DMS79 (cell line): ENCODE measurements at places on chromosomes 4 and X.

- DNase-seq: no peak
These were observed 34.7 kb downstream of the CRMP1 start for GRCh38 chr4:5858020-5858769.

- no peak for DNase-seq
These were observed 44.8 kb downstream of the EDNRA start for GRCh38 chr4:147525494-147526271.

- no peak for DNase-seq
These were observed 120.3 kb downstream of the BANK1 start for GRCh38 chr4:101910786-101911373.

DNA sequence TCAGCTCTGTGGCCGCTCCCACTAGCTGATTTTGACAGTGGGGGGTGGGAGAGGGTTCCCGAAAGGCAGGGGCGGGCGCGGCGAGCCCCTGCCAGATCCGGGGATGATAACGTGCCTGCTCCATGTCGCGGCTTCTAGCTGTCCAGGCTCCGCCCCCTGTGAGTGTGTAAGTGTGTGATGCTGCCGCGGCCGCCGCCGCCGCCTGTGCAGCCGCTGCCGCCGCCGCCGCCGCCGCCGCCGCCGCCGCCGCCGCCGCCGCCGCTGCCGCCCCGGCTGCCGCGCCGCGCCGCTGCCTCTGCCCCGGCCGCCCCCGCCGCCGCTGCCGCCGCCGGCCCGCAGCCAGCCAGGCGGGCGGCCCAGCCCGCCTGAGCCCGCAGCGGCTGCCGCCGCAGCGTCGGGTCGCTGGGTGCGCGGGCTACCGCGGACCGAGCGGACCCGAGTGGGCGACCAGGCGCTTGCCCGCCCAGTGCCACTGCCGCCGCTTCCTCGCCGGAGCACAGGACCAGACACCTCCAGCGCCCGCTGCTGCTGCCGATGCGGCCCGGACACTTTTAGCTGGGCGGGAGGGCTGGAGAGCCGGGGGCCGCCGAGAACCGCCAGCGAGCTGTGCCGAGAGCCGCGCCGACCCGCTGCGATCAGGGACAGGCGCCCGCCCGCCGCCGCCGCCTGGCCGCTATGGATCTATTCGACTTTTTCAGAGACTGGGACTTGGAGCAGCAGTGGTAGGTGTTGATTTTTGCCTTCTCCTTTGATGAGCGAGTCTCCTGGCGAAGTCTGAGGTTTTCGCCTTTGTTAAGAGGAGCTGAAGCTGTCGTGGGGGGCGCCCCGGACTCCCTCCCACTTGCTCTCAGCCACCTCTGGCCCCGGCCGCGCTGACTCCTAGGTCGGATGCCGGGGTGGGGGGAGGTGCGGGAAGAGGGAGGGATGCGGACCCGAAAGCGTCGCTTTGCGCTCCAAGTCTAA, at the start of gene AFF2:
AFF2 (plus strand) TSS at position 195 of the 963 bp plus-strand sequence; CDS start at position 676, 481 bp downstream.
- DNase-seq: no peak

GRCh38 chr4:76023389-76023788, at the start of gene CXCL10:
Gene CXCL10, minus strand, starts transcription at chr4:76023497. Its CDS starts 66 bp downstream, at chr4:76023431.
- no peak for DNase-seq
